ENCODE measurements at places on chromosomes 3 and 15. TPM values are rescaled to one million over a fixed set of nuclear protein-coding genes. Genes with fewer than 3 reads are reported as not detected.
A peak's percentile ranks its signal among the peaks of the same experiment; 100 is the strongest.

DNA sequence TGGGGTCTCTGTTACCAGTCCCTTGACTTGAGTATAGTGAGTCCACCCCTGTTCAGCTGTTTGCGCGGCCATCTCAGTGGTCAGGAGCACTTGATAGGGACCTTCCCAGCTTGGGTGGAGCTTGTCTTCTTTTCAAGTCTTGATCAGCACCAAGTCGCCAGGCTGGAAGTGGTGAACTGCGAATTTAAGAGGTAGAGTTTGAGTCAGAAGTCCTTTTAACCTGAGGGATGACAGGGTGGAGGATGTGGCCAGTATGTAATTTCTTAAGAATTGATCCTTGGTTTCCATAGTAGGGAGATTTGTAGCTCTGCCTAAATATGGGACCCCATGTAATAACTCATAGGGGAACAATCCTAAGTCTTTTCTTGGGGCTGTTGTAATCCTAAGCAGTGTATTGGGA lies 86.3 kb upstream of the XCR1 start:
- H3K4me3 ChIP-seq: no peak overlapping the region
- H3K27ac ChIP-seq: no peak overlapping the region
- no peaks in the 10 kb centered on the region for H3K36me3 ChIP-seq
- no peak for DNase-seq
- H3K27me3 ChIP-seq: peaks cover 11% of the 10 kb centered on the region

- peaks cover 4% of the 10 kb centered on the region for H3K27me3 ChIP-seq
- no peak overlapping the region for H3K4me3 ChIP-seq
- no peaks in the 10 kb centered on the region for H3K4me1 ChIP-seq
- H3K27ac ChIP-seq: no peak overlapping the region
Measured at GRCh38 chr3:151107177-151107576, 21.7 kb downstream of the MED12L start.

DNA sequence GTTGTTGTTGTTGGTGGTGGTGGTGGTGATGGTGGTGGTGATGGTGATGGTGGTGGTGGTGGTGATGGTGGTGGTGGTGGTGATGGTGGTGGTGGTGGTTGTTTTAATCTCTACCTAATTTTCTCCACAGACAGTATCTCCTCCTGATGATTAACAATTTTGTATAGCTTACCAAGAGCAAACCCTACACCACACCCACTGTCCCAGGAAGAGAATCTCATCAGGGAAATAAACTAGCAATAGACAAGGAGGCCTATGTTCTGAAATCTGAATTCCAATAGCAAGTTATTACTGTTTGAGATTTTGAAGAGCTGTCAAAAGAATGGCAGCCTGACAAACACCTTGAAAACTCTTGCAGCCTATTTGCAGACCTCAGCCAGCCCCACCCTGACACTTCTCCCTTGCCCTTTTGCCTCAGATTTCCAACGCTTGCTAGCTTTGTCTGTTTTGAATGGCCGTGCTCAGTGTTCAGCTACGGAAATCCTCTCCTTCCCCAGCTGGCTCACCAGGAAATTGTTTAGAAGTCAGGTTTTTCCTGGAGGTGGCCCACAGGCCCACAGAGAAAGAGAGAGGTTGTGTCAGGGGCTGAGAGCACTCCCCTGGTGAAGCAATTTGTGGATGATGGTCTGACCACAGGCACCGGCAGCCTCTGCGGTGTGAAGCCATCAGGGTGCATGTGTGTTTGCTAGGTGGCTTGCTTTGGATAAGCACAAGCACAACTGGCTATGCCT lies 101.6 kb downstream of the MAGI1 start:
- H3K36me3 ChIP-seq: no peaks in the 10 kb centered on the region
- H3K27me3 ChIP-seq: no peaks in the 10 kb centered on the region
- no peak overlapping the region for H3K27ac ChIP-seq

GRCh38 chr15:100020189-100020588 lies 287.0 kb upstream of the LYSMD4 start:
- H3K36me3 ChIP-seq: peaks cover 1% of the 10 kb centered on the region
- DNase-seq: no peak
- no peak overlapping the region for H3K4me3 ChIP-seq
- no peak overlapping the region for H3K27ac ChIP-seq
- no peaks in the 10 kb centered on the region for H3K27me3 ChIP-seq

GRCh38 chr3:65412588-65412987 lies 626.1 kb downstream of the MAGI1 start:
- H3K27ac ChIP-seq: no peak overlapping the region
- H3K4me3 ChIP-seq: no peak overlapping the region
- DNase-seq: no peak

GRCh38 chr15:70269991-70270751 lies 172.5 kb upstream of the TLE3 start:
- no peak overlapping the region for H3K27ac ChIP-seq
- no peak overlapping the region for H3K4me3 ChIP-seq
- H3K36me3 ChIP-seq: no peaks in the 10 kb centered on the region
- DNase-seq: no peak
- peaks cover 15% of the 10 kb centered on the region for H3K27me3 ChIP-seq

DNA sequence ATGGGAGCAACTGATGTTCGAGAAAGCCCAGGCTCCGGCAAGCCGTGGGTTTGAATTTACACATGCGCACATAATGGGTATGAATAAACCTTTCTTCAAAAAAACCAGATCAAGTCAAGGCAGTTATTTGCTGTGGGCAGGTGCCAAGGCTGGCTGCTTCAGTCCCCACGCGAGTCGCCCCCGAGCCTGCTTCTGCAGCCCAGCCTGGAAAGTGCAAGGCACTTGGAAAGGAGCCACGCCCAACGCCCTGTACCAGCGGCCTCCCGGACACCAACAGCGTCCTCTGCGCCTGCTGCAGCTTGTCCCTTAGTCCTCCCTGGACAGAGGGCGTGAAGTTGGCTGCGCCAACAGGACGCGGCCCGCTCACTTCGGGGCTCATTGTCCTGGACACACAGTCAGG lies 68.9 kb downstream of the KLF15 start:
- H3K4me1 ChIP-seq: peaks cover 2% of the 10 kb centered on the region
- H3K27ac ChIP-seq: no peak overlapping the region
- peaks cover 58% of the 10 kb centered on the region for H3K27me3 ChIP-seq
- no peak overlapping the region for H3K4me3 ChIP-seq
- no peaks in the 10 kb centered on the region for H3K36me3 ChIP-seq

- H3K36me3 ChIP-seq: no peaks in the 10 kb centered on the region
- no peak overlapping the region for H3K4me3 ChIP-seq
- H3K27ac ChIP-seq: no peak overlapping the region
- DNase-seq: peak; percentile 7
- H3K4me1 ChIP-seq: no peaks in the 10 kb centered on the region
Measured at GRCh38 chr3:36597422-36597821, 166.9 kb downstream of the DCLK3 start.

DNA sequence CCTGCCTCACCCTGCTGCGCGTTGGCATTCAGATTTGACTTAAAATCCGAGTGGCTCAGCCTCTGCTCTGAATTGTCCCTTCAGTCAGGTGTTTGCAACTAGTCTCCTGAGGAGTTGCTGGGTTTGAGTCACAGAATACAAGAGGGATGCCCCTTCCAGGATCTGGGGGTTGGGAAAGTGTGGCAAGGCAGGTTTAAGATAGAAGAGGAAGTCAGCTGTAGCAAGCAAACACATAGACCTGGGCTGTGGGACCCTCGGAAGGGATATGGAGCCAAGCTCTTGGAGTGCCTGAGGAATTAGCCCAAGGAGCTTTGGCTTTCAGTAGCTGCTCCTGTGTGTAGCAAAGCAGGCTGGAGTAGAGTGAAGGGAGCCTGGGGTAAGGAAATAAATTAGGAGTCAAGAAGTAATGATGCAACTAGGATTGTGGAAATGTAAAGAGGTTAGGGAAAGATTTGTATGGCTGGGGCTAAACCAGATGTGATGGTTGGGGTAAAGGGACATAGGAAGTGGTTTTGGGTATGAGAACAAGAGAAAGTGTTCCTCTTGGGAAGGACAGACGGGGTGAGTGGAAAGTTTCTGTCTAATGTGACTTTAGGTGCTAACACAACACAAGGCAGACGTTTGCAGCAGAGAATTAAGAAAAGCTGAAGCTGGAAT lies 41.2 kb downstream of the RAB7A start:
- H3K4me1 ChIP-seq: peaks cover 64% of the 10 kb centered on the region
- peaks cover 28% of the 10 kb centered on the region for H3K36me3 ChIP-seq
- H3K27me3 ChIP-seq: no peaks in the 10 kb centered on the region
- DNase-seq: no peak
- no peak overlapping the region for H3K4me3 ChIP-seq
- peak overlapping the region; percentile 42 for H3K27ac ChIP-seq

GRCh38 chr3:183800243-183800863 lies 25.0 kb downstream of the MAP6D1 start:
- no peak overlapping the region for H3K4me3 ChIP-seq
- no peak overlapping the region for H3K27ac ChIP-seq
- H3K27me3 ChIP-seq: no peaks in the 10 kb centered on the region
- H3K36me3 ChIP-seq: peaks cover 49% of the 10 kb centered on the region
- DNase-seq: no peak
- H3K4me1 ChIP-seq: no peaks in the 10 kb centered on the region

DNA sequence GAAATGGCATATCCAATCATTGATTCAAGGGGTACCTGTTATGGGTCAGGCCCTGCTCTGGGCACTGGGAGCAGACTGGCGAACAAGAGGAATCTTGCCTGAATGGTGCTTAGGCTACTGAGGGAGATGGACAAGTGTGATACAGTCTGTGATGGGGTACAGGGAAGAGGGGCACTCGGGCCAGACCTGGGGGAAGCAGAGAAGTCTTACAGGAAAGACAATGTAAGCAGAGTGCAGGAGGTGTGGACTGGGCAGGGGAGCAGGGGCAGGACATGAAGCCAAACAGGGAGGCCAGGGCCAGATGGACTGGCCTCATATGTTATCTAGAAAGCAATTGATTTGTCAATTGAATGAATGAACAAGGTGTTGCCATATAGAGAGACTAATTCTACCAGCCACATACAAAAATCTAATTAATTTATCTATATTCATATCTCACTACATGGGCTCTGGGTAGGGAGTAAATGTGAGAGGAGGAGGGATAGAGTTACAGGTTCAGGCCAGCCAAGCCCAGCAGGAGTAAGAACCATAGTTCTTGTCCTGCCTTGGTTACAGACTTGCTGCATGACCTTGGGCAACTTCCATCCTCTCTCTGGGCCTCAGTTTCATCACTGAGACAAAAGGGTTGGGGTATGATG lies 3.6 kb upstream of the IGDCC4 start:
- no peak for DNase-seq
- no peaks in the 10 kb centered on the region for H3K36me3 ChIP-seq
- no peak overlapping the region for H3K27ac ChIP-seq
- H3K4me3 ChIP-seq: no peak overlapping the region
- H3K4me1 ChIP-seq: peaks cover 10% of the 10 kb centered on the region

The AQR gene
- total RNA-seq: 39.2 TPM

The GABRR3 gene
- not detected for total RNA-seq

The GPR62 gene
- total RNA-seq: not detected

Measured in activated CD4-positive, alpha-beta T cell treated with anti-CD3 and anti-CD28 coated beads for 36 hours (primary cell).